ENCODE measurements at places on chromosomes 2 and 18. TPM values are rescaled to one million over a fixed set of nuclear protein-coding genes. Genes with fewer than 3 reads are reported as not detected.

The TWSG1 gene
- total RNA-seq: 31.8 TPM

The TTC21B gene
- 6.6 TPM for total RNA-seq

The KCNE4 gene
- total RNA-seq: 0.30 TPM

The HS1BP3 gene
- total RNA-seq: 28.0 TPM

The PRSS56 gene
- not detected for total RNA-seq

The CTLA4 gene
- total RNA-seq: not detected

DNA sequence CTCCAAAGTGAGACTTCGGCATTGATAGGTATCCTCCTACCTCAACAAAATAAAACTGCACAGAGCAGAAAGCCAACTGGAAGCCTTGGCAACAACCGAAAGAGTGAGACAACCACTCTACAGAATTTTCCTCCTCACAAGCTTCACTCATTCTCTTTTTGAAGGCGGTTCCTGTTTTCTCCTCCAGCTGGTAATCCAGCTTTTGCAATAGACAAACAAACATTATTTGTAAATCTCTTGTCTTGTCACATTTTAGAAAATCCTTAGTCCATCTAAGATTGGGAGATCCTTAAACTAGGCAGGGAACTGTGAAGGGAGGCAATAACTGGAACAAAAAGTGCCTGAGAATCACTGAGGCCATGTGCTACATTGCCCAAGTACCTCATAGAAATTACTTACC, 332.4 kb downstream of the BCL11A start:
- DNase-seq: no peak

DNA sequence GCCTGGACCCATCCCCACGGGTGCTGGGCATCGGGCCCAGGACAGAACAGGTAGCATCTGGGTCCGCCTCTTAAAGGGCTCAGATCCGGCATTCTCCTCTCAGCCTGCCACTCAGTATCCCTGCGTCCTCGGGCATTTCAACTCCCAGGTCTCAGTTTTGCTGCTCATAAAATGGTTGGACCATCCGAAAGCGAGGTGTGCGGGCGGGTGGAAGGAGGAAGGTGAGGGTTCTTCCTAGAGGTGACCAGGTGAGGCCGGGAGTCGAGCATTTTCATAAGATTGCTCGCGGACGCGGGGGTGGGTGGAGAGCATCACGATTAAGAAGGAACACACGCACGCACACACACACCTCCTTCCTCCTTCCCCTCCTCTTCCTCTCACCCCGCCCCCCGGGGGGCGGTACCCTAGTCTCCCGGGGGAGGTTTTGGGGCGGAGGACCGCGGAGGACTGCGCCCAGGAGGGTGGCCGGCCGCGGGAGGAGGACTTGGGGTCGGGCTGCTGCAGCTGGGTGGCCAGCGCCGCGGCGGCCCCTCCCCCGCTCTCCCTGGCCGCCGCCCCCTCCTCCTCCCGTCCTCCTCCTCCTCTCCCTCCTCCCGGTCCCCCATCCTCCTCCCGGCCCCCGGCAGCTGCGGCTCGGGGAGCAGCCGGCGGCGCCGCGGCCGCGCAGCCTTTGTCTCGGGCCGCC, 97.9 kb upstream of the GPR45 start:
- DNase-seq: peak; percentile 16

- no peak for DNase-seq
These were observed 139.7 kb downstream of the LRP2 start for GRCh38 chr2:169222665-169223064.

- DNase-seq: no peak
These were observed 7.7 kb upstream of the NFATC1 start for GRCh38 chr18:79388043-79388442.

GRCh38 chr2:23926290-23926749, 603 bp downstream of the ATAD2B start:
- DNase-seq: peak; percentile 39

- no peak for DNase-seq
These were observed 15.7 kb downstream of the CNDP2 start for GRCh38 chr18:74511823-74512222.

DNA sequence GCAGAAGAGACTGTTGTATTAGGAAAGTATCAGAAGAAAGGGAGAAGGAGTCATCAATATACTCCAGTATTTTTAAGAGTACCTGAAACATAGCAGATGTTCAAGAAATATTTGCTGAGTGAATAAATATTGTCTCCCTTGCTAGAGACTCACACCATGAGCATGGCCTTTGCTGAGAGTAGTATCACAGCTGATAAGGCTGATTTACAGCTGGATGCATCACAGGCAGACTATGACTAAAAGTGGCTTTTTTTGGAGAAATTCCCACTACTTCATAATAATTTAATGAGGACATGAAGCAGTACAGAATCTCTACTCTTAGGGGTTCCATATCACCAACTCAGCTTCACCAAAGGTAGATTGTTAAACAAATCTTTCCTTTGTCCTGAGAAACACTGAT, 373.3 kb downstream of the RBM43 start:
- DNase-seq: no peak

DNA sequence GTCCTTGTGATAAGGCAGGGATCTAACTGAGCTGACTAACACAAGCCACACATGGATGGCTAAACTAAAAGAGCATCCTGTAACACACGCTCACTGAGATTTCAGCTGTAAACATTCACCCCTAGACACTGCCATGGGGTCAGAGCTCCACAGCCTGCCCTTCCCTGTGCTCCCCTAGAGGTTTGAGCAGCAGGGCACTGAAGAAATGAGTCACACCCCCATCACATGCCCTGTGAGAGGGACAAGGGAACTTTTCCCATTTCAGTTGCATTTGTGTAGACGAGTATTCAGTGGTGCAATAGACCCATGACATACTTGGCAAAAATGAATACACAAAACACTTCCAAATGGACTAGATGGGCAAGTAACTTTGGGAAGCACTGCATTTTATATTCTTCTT, 402.4 kb upstream of the LRRTM1 start:
- peak; percentile 68 for DNase-seq

- no peak for DNase-seq
These were observed 124.1 kb downstream of the RAPGEF4 start for GRCh38 chr2:172859581-172860335.

GRCh38 chr2:28449488-28450395, 46.1 kb upstream of the PLB1 start:
- DNase-seq: peak; percentile 51

GRCh38 chr2:120267348-120267747, 14.7 kb downstream of the RALB start:
- no peak for DNase-seq

DNA sequence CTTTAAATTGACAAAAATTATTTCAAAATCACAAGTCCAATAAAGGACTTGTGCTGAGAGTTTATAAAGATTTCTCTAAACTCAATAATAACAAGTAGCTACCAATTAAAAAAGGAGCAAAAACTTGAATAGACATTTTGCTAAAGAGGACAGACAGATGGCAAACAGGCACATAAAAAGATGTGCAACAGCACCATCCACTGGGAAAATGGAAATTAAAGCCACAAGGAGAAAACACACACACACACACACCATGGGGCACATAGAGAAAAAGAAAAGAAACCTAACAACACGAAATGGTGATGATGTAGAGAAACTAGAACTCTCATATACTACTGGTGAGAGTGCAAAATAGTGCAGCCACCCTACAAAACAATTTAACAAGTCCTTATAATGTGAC, 12.6 kb upstream of the SLC9A4 start:
- no peak for DNase-seq

DNA sequence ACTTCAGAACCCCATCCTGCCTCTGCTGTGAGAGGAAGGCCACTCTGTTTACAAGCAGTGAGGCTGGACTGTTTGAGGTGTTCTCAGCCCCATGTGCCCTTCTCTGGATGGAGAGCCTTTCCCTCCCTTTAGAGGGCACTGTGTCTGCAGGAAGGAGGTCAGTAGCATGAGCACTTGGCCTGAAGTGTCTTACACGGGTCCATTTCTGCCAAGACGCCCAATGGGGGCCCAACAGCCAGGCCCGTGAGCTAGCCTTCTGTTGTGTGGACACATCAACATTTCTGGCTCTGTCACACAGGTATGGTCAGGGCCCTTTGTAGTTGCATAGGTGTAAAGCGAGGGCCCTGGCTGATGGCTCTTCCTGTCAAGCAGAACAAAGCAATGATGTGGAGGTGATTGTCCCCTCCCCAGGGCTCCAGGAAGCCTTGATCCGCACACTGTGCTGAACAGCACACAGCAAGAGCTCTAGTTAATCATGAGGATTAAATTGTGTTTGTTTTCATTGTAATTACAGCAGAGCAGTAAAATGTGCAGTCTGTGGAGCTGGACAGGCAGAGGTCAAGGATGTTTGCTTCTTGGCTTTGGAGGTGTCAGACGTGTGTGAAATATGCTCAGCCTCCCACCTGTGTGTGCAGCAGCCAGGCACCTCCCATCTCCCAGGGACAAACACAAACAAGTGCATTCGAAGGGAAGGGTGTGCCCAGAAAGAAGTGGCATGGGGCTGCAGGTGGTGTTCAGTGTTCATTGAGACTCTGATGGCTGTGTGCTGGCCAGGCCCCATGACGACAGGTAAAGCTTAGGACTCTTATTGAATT, 132.1 kb downstream of the SH3RF3 start:
- DNase-seq: no peak

GRCh38 chr2:38748943-38749804, 2.0 kb downstream of the SRSF7 start:
- DNase-seq: no peak

DNA sequence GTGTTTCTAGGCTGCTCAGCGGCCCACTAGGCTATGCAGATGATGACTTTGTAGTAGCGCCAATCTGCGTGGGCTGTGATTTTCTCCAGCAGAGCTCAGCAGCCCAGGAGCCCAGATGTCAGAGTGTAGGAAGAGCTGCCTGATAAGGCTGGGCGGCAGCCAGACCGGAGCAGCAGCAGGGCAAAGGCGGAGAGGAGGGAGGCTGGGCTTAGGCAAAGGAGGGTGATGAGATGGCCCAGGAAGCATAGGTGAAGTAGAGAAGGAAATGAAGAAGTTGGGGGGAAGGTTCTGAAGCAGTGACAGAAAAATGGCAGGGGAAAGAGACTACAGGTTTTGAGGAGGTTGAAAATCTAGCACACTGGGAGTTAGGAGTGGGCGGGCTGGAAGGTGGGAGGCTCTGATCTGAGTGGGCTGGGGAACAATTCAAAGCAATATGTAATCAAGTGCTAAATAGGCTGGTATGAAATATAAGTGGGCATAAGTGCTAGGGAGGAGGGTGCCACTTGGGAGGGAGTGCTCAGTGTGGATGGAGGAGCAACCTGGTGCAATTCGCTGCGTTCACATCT, 50.6 kb upstream of the STPG4 start:
- no peak for DNase-seq

DNA sequence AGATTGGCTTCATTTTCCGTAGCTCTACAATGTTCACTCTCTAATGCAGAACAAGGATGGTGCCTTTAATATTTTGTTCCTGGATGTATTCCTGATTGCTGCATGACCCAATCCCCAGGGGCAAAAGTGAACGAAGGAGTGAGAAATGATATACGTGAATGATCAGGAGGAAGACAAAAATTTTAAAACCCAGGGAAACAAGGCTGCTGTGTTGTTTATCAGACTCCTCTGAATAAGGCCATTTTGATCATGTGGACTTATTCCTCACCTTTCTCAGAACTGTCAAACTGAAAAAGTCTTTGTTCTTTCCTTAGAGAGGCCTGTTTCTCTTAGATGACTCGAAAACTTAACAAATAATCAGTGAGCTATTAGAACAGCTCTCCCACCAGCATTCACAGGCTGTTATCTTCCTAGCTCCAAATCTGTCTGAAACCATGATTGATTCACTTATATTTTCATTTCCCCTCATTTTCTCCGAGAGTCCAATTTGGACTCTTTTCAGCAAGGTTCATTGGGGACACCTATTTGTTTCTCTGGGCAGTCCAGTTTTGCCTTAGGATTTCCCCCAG, 29.5 kb upstream of the COX7A2L start:
- no peak for DNase-seq

DNA sequence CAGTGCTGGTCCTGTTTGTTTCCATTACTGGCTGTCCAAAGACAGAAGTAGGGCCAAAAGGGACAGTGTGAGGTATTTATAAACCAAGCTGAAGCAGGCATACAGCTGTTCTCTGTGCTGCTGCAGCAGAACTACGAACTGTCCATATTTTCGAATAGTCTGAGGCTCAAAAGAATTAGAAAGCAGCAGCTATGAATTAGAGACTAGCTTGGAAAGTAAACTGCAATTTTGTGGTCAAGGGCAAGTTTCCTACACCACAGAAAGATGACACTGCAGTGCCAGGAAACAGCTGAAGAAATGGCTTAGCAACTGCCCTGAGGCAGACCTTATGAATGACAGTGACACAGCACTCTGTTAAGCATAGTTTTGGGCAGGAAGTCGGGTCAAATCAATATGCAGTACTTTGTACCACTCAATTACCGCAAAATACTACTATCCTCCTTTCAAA, 125.3 kb downstream of the TMEM131 start:
- DNase-seq: peak; percentile 61

DNA sequence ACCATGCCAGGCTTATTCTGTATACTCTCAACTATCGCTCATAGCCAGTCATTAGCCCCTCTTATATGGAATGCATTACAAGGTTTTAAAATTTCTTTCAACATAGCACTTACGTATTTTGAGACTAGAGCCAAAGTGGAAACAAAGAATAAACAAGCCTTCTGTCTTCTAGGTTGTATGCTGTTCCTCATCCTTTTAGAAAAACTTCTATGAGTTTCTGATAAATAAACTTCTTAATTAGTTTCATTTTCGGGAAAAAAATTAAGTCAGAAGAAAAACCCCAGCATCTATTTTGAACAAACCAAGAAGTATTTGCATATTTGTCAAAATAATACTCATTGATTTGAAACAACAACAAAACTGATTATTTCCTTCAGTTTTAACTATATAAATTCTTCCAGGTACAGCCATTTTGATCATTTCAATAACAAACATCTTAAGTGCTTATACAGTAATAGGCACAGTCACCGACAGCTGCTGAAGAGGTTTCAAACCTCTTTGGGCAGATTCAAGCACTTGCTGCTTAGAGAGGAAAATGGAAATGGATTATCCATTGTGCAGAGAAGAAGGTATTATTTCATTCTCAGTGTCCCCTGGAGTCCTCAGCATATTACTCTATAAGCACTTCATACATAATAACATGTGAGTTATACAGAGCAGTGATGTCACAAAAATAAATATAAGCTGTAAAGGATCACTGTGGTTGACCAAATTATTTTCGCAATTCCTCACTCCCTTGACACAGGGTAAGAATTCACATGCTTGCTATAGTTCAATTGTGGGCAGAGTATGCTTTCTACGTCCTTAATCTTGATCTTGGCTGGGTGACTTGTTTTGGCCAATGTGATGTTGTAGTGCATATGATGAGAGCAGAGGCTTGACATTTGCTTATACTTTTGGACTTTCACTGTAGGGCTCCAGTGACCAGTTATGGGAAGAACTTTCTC, 833.8 kb downstream of the TRIB2 start:
- DNase-seq: no peak

DNA sequence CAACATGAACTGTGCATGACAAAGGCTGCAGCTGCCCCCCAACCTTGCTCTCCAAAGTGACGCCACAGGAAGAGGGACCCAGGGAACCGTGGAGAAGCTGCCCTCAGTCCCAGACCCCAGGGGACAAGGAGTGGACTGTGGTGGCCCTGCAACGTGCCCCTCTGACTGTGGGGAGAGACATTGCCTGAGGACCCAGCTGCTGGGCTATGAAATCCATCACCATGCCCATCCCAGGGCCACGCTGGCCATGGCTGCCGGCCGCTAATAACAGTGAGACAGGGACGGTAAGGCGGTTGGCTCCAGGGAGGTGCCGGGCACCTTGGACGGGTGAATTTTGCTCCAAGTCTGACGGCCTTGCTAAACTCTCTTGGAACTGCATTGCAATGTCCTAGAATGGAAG, 211.3 kb upstream of the HDAC4 start:
- no peak for DNase-seq

- DNase-seq: no peak
These were observed 61.2 kb upstream of the SPP2 start for GRCh38 chr2:233989221-233989858.

Data from MG63 (cell line).